Stimulated activated CD4-positive, alpha-beta T cell treated with anti-CD3 and anti-CD28 coated beads, TNF-alpha, amount 100 ng/mL, for 4 hours (primary cell): ENCODE measurements at places on chromosomes 13 and 19.

- DNase-seq, result no peak
Observed at GRCh38 chr13:101554420-101555125, 102.1 kb downstream of the ITGBL1 start.

- DNase-seq, result no peak
Observed at GRCh38 chr19:7595466-7596133, at the start of gene CAMSAP3. CAMSAP3 (plus strand) TSS chr19:7595863; CDS start chr19:7596003, 140 bp downstream.

GRCh38 chr19:383922-384798 lies 24.8 kb downstream of the C2CD4C start:
- no peak for DNase-seq

DNA sequence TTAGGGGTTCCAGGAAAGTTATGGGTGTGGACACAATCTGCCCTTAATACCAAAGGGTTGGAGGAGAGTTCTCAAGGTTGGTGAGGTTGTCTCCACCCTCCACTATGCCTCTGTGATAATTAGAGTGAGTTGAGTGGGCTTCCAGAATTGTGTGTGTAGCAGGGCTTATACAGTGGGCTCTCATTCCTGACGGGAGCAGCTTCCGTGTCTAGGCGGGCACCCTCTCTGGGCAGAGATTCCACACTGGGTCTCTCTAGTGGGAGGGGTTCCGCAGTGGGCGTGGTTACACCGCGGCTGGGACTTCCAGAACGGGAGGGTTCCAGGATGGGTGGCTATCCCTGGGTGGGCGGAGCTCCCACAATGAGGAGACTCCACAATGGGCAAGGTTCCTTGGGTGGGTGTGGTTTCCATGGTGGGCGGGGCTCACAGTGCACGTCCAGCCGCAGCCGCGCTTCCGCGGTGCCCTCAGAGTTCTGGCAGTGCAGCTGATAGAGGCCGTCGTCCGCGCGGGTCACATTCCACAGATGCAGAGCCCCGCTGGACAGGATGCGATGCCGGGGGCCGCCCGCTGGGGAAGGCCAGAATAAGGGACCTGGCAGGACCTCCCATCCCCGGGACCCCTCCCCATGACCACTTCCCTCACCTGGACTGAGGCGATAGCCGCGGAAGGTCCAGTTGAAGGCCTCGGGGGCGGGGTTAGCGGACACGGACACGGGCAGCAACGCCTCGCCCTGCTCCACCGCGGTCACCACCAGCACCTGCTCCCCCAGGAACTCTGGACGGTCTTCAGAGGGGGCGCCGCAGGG lies 8.4 kb downstream of the NPHS1 start:
- no peak for DNase-seq

- DNase-seq, result no peak
Observed at GRCh38 chr13:29046588-29046987, 226.4 kb downstream of the MTUS2 start.

DNA sequence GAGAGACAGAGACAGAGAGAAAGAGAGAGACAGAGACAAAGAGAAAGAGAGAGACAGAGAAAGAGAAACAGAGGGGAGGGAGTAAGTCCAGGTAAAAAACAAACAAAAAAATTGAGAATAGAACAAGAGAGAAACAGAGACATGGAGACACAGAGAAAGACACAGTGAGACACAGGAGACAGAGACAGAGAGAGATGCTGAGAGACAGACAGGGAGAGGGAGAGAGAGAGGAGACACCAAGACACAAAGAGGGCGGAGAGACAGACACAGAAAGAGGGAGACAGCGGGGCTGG lies 5.8 kb upstream of the PROZ start:
- DNase-seq, result no peak

- no peak for DNase-seq
Observed at GRCh38 chr19:17060802-17061201, 14.4 kb downstream of the HAUS8 start.

DNA sequence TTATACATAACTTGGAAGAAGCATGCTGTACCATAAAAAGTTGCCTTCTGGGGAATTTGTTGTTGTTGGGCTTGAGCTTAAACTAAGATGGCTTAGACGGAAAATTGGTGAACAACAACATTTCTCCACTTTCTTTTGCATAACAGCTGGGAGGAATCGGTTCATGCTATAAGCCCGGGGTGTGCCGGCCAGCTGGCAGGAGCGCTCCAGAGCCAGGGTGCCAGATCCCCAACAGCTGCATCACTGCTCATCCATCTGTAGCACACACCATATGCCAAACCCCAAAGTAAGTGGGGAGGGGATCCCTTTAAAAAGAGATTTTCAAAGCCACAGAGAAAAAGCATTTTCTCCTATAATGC lies 419.5 kb upstream of the ARGLU1 start:
- DNase-seq, result no peak

DNA sequence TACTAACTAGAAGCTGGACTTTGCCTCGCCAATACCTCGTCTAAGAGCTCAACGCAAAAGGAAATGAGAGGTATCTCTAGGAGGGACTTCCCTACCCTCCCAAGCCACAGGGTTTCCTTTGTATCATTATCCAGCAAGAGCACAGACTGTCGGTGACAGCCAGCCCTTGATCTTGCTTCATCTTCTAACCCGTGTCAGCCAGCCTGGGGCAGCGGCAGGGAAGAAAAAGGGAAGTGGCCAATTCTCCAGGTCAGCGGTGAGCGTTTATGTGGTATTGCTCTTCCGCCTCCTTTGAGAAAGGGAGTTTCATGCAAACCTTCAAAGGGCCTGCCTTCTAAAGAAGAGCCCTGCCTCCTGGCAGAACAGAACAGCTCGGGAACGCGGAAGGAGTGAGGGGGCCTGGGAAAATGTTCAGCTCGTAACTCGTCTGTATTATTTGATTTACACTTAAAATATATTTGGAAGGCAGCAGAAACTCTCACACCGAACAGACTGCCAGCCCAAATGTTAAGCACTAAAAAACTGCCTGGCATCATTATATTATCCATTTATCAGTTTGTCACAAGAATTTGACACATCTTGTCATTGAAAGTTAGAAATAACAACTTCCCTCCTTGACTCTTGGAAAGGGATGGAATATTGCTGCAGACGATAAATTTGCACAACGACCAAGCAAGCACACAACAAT lies 41.8 kb downstream of the EFNB2 start:
- DNase-seq, result no peak

GRCh38 chr19:49243726-49244125 lies 81.3 kb downstream of the SLC6A16 start:
- DNase-seq, result no peak

- no peak for DNase-seq
Observed at GRCh38 chr19:23203841-23204344, 46.3 kb downstream of the ZNF724 start.
